ENCODE measurements at places on chromosomes 7 and 10.
A peak's percentile ranks its signal among the peaks of the same experiment; 100 is the strongest.

DNA sequence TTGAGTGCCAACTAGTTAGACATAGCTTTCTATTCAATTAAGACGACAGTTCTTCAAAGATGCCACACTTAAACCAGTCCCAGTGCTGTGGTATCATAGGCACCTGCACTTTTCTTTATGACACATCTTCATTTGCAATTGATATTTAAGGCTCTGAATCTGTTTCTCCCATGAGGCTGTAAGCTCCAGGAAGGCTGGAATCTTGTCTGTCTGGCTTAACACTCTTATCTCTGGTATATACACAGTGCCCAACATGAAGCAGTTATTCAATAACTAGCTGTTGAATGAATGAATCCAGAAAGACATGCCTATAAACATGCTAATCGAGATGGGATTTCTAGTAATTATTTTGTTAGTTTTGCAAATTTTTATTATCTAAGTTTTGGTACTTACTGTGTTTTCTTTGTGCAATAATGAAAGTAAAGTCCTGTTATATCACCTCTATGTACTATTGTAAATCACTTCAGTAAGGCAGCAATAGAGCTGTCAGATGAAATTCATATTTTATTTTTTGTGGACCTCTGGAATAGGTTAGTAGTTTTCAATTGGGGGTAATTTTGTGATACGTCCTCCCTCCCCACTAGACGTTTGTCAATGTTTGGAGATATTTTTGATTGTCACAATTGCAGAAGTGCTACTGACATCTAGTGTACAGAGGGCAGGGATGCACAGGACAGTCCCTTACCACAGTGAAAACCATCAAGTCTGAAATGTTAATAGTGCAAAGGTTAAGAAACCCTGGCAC is 51.3 kb upstream of the STEAP4 start:
- no peaks in the 10 kb centered on the region for H3K36me3 ChIP-seq
- H3K4me3 ChIP-seq: no peak overlapping the region
- H3K4me1 ChIP-seq: no peaks in the 10 kb centered on the region
- H3K27me3 ChIP-seq: no peaks in the 10 kb centered on the region
- no peak overlapping the region for H3K27ac ChIP-seq

DNA sequence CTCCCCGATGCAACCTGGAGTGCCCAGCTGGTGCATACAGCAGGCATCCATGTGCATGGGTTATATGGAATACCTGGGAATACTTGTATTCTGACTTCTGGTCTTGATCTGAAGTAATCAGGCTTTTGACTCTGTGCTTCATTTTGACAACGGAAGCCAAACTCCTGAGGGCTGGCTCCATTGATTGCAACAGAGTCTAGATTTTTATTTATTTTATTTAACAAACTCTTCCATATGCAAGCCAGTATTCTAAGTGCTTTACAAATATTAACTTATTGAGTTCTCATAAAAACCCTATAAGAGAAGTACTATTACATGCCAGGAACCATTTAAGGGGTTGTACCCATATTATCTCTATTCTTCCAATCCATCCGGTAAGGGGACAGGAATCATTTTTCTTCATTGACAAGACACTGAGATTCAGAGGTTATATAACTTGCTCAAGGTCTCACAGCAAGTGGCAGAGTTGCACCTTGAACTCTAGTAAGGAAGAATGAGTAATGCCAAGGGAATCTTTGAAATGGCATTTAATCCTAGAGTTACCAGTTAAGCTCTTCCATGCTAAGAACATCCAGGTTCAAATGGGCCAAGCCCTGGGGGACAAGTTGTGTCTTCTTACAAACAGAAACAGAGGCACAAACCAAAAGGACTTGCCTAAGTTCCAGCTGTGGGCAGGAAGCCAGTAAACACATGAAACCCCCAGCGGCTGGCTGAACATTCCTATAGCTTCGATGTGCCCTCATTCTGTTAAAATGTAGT is 241.0 kb downstream of the WDR11 start:
- no peaks in the 10 kb centered on the region for H3K4me1 ChIP-seq
- no peaks in the 10 kb centered on the region for H3K27me3 ChIP-seq
- no peak for DNase-seq

DNA sequence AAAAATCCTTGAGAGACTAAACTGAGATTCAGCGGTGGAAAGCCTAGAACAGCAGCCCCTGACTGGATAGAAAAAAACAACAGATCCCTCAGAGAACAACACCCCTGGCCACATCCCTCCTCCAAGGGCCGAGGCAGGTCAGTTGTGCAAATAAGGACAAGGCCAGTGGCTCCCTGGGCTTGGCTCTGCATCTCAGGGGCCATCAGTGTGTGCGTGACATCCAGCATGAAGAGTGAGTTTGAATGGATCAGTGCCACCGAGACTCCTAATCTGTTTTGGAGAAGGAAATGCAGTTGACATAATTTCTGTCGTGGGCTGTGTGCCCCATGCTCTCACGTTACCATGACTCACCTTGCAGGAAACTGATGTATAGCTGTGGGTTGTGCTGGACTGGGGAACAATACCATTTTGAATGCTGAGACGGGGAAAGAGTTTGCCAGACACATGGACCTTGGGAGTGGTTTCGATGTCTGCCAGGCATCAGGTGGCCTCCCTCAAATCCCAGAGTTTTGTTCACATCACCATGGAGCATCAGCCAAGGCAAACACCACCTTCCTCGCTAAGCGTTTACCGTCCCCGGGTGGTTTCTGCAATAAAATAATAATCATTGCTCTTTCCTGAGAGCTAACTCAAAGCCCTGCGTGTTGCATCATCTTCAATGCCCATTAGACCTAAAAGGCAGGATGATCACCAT is 153.2 kb upstream of the FZD8 start:
- H3K36me3 ChIP-seq: no peaks in the 10 kb centered on the region
- H3K27me3 ChIP-seq: peaks cover 6% of the 10 kb centered on the region
- H3K4me3 ChIP-seq: no peak overlapping the region
- no peak overlapping the region for H3K27ac ChIP-seq
- no peaks in the 10 kb centered on the region for H3K4me1 ChIP-seq

DNA sequence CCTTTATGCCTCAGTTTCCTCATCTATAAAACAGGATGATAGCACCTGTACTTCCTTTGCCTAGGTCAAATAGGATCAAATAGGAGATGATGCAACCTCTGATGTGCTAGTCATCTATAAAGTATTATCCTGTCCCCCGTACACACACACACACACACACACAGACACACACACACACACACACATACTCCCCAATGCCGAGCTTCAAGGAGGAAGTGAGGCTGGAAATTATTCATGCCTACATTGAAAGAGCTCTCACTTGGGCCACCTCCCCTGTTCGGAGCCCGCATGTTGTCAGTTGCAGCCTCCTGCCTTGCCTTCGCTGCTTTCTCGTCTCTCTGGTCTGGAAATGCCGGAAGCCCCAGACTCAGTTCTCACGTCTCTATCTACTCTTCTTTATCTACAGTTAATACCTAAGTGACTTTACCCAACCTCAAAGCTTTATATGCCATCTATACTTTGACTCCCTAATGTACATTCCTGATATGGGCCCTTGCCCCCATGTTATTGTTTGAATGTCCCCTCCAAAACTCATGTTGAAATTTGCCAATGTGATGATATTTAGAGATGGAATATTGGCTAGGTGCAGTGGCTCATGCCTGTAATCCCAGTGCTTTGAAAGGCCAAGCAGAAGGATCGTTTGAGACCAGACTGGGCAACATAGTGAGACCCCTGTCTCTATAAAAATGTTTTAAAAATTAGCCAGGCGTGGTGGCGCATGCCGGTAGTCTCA is 6.9 kb upstream of the UBE2H start:
- no peak for DNase-seq
- H3K27me3 ChIP-seq: no peaks in the 10 kb centered on the region
- no peaks in the 10 kb centered on the region for H3K4me1 ChIP-seq
- H3K27ac ChIP-seq: no peak overlapping the region
- H3K36me3 ChIP-seq: no peaks in the 10 kb centered on the region

DNA sequence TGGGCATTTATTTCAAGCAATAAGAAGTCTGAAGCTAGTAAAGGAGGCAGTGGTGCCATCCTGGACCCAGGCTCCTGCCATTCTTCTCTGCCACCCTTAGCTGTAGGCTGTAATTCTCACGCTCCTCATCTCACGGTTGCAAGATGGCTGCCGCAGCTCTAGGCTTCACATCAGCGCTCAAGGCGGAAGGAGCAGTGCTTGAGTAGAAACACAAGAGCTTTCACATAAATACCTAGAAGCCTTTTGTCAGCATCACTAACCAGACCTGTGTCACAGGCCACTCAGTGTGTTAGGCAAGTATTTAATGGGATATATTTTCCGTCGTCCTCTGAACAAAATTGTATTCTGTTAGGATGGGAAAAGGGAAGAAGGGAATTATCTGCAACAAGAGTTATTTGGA is 118.9 kb upstream of the KLF14 start:
- no peaks in the 10 kb centered on the region for H3K36me3 ChIP-seq
- H3K4me1 ChIP-seq: no peaks in the 10 kb centered on the region
- no peak for DNase-seq
- no peak overlapping the region for H3K27ac ChIP-seq
- no peak overlapping the region for H3K4me3 ChIP-seq

DNA sequence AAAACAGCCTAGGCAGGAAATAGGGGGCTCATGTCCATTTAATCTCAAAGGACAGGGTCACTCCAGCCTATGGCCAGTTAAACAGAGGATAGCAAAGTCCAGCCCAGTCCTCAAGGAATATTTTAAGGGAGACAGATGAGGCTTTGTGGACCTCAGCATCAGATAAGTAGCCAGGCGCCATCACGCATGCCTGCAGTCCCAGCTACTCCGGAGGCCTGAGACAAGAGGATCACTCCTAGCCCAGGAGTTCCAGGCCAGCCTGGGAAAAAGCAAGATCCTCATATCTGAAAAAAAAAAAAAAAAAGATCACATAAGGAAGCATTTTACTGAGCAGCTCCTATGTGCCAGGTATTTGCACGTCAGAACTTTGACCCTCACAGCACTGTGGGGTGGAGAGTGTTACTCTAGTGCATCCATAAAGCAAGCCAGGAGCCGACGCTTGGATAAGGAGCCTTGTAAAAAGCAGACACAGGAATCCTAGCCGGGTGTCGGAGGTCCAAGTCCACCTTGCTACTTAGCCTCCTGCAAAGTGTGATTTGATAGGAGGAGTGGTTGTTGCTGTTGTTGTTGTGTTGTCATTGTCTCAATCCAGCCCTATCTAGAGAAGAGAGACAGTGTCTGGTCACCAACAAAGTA is 61.8 kb upstream of the DOCK1 start:
- no peaks in the 10 kb centered on the region for H3K27me3 ChIP-seq
- H3K36me3 ChIP-seq: no peaks in the 10 kb centered on the region
- H3K27ac ChIP-seq: no peak overlapping the region
- no peaks in the 10 kb centered on the region for H3K4me1 ChIP-seq
- no peak overlapping the region for H3K4me3 ChIP-seq

- no peak for DNase-seq
- no peak overlapping the region for H3K27ac ChIP-seq
- H3K27me3 ChIP-seq: peaks cover 84% of the 10 kb centered on the region
- peaks cover 2% of the 10 kb centered on the region for H3K4me1 ChIP-seq
- no peak overlapping the region for H3K4me3 ChIP-seq
- H3K36me3 ChIP-seq: no peaks in the 10 kb centered on the region
Observed at GRCh38 chr7:155457544-155458110, 302 bp upstream of the EN2 start.

GRCh38 chr7:143362131-143363015 is at the start of gene FAM131B:
FAM131B (minus strand) TSS chr7:143362713; CDS start chr7:143362603, 110 bp downstream.
- peak within 1 kb of the TSS; percentile 66 for H3K4me3 ChIP-seq
- H3K4me1 ChIP-seq: no peaks in the 10 kb centered on the region
- DNase-seq: peak; percentile 25
- peaks cover 8% of the 10 kb centered on the region for H3K27me3 ChIP-seq

DNA sequence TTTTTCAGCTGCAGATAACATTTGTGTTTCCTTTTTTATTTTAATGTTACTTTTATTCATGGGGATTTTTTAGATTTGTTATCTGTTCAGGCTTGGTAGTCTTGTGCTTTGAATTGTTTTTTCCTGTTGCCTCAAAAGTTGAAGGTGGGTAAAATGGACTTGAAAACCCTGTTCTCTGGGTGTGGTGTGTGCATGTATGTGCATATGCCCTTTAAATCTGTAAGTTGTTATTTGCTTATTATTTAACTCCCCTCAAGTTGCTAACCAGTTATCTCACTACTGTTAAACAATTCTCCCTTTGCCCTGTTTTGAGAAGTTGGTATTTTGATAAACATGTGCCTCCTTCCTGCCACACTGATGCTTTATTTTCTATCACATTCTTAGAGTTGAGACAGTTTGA is 30.6 kb downstream of the TSPAN14 start:
- peaks cover 3% of the 10 kb centered on the region for H3K36me3 ChIP-seq
- H3K27ac ChIP-seq: peak overlapping the region; percentile 74
- H3K4me3 ChIP-seq: no peak overlapping the region

- no peak for DNase-seq
- no peak overlapping the region for H3K27ac ChIP-seq
- H3K4me1 ChIP-seq: no peaks in the 10 kb centered on the region
- no peaks in the 10 kb centered on the region for H3K36me3 ChIP-seq
Observed at GRCh38 chr10:100020142-100020885, 10.6 kb upstream of the DNMBP start.

DNA sequence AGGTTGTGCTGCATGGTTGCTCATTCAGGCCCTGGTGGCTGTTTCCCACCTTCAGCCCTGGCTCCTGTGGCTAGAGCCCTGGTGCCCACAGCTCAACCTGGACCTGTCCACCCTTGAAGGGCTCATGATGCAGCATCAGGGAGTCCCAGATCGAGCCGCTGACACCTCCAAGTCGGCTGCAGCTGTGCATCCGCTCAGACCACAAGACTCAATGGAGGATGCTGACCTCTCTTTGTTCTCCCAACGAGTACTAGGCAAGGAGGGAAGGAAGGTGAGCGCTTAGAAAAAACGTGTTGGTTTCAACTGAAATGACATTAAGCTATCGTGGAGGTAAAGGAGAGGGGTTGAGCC is 9.5 kb upstream of the C10orf95 start:
- no peaks in the 10 kb centered on the region for H3K27me3 ChIP-seq
- H3K4me1 ChIP-seq: peaks cover 5% of the 10 kb centered on the region
- peak; percentile 7 for DNase-seq

DNA sequence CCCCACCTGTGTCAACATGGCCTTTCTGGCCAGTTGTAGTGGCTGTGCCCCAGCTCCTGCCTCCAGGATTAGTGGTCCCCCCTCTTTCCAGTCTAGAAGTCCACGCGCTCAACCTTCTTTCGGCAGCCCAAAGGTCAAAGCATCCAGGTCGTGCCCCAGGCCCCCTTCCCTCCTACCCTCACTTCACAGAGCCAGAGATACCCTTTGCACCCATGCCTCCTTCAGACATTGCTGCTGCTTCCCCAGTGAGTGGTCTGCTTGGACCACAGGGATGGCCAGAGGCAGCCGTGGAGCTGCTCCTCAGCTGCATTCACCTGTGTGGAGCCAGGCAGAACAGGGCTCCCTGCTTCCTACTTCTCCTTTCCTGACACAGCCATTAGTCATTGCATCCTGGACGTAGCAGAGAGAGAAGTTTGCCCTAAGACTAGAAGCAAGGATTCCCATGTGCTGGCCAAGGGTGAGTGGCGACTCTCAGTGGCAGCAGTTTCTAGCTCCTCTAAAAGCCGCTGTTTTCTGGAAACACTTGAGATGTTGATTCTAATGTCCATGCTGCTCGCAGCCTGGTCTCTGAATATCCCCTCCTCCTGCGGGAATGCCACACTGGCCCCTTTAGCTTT is 243.1 kb upstream of the SHH start:
- no peak overlapping the region for H3K27ac ChIP-seq
- DNase-seq: no peak
- no peaks in the 10 kb centered on the region for H3K4me1 ChIP-seq
- H3K4me3 ChIP-seq: no peak overlapping the region

- DNase-seq: no peak
- no peak overlapping the region for H3K27ac ChIP-seq
- no peak overlapping the region for H3K4me3 ChIP-seq
- H3K4me1 ChIP-seq: no peaks in the 10 kb centered on the region
- no peaks in the 10 kb centered on the region for H3K36me3 ChIP-seq
Observed at GRCh38 chr10:64648915-64649314, 1127.7 kb downstream of the REEP3 start.

Measured in T-cell (primary cell).